ENCODE measurements at places on chromosomes 12 and 14.

DNA sequence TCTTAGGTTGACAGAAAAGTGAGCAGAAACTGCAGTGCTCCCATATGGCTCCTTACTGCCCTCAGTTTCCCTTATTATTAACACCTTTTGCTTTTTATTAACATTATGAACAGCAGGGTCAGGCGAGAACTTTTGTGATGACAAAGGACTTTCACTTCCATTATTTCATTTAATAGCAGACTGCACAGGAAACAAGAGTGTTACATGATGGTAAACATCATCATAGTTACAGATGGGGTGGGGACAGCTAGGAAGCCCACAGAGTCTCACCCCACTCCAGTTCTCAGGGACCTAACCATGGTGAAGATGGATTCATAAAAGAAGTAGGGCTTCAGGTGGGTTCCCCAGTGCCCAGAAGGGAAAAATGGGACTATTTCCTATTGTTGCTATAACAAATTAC, 110.1 kb upstream of the PELI2 start:
- no peak for DNase-seq

DNA sequence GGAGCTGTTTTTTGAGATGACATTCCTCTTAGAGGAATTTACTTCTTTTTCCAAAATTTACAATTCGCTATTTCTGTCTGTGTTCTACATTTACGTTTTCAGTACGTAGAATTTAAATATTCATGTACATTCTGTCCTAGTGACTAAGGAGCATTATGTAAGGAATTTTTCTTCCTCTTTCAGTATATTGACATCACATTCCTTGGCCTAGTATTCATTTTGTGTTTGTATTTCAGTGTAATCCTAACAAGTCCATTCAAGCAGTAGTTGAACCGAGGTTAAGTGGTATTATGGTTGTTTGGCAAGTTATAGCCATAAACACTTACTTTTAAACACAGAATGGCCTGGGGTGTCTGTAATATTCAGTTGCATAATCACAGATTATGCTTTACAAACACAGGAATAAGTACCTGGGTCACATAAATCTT, 465.2 kb downstream of the PCNX1 start:
- no peak for DNase-seq

- no peak for DNase-seq
Measured at GRCh38 chr12:56420411-56420810, 28.8 kb downstream of the TIMELESS start.

DNA sequence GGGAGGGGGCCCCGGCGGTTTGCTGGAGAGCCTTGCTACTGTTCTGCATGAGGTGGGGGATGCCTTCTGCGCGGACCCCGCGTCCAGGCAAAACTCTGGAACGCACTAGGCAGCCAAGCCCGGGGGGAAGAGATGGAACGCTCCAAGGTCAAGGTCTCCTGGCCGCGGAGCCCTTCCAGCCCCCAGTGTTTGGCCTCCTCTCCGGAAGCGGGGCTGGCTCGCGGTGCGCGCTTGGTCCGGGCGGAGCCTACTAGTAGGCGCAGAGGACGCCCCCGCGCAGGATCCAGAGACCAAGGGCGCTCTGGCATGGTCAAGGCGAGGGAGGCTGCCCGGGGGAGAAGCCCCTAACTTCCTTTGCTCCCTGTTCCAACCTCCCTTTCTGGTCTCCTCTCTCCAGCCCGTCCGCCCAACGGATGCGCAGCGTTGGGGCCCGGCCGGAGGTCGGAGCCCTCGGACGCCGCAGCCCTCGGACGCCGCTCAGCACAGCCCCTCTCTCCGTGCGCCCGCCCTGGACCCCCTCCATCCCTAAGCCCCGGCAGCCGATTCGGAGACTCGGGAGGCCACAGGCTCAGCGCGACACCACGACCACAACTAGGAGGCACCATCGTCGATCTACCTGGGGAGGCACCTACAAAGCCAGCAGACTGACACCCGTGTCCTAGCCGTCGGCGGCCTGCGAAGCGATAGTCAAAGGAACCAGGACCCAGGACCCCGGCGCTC, 669 bp upstream of the KCNK13 start:
- peak; percentile 13 for DNase-seq

- DNase-seq = no peak
Measured at GRCh38 chr14:35284506-35284905, 7.7 kb upstream of the PSMA6 start.

- no peak for DNase-seq
Measured at GRCh38 chr14:39488600-39488999, 56.4 kb upstream of the FBXO33 start.

DNA sequence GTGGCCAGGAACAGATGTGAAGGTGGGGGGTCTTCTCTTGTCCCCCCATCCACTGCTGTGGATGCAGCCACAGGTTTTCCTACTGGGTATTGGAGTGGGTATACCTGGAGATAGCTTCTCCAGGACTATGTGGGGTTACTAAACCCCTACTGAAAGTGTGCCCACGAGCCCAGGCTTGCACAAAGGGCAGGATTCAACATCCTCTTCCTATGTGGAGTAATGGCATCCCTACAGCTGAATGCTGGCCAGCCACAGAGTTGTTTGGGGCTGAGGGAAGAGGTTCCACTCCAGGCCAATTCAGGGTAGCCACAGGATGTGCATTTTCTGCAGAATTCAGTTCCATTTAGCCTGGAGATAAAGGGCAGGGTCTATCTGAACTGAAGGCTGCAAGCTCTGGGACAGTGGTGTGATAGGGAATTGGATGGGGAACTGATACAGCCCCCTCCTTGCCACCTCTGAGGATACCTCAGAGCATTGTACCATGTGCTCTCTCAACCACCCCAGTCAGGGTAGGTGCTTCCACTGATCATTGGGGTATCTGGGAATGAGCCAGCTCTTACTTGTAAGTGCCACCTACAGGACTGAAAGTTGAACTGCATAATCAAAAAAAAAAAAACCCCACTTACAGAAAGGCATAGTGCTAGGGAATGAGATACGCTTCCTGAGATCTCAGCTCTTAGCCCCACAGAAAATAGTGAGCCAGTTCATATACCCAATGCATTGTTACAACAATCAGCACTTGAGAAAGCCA, 187.1 kb downstream of the KITLG start:
- DNase-seq = no peak

DNA sequence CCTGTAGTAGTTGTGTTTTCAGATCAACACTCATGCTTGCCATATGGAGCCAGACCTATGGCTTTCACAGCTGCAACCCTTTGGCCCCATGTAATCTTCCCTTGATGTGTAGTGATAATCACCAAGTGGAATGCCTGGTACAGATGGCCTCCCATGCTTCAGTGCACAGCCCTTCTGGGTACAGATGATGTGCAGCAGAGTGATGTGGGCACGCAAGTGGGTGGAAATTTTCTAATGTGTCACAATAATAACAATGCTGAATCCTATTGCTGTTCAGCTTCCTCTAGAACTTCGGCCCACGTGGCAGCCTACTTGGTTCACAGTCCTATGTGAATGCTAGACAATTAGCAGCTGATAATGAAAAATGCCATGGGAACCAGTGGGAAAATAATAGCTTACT, 188.1 kb downstream of the SNAPC1 start:
- no peak for DNase-seq

- no peak for DNase-seq
Measured at GRCh38 chr12:104249017-104249416, 33.4 kb downstream of the TXNRD1 start.

- DNase-seq = no peak
Measured at GRCh38 chr12:115313929-115314328, 630.0 kb upstream of the TBX3 start.

GRCh38 chr12:53176750-53177149, 3.8 kb upstream of the ZNF740 start:
- DNase-seq = no peak

DNA sequence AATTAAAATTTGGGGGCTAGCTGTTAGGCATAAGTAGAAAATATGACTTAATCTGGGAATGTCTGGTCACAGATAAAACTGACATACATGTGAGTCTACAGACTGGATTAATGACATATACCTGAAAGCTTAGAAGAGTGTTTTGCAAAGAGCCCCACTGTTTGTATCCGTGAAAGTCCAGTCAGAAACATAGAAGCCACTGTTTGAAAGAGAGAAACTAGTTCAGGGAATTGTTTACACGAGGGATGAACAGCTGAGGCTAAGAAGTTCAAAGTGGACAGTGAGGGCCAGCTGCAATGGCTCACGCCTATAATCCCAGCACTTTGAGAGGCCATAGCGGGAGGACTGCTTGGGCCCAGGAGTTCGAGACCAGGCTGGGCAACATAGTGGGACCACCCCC, 36.2 kb upstream of the SGPP1 start:
- no peak for DNase-seq

Measured in stimulated activated naive CD8-positive, alpha-beta T cell treated with anti-CD3 and anti-CD28 coated beads, Interleukin-15, Interleukin-2, amounts not matched to agents 100 U/mL and 50 U/mL, for 24 hours (primary cell).